A673 (cell line): ENCODE measurements at places on chromosomes 1 and 21. TPM values are rescaled to one million over a fixed set of nuclear protein-coding genes. Genes with fewer than 3 reads are reported as not detected.

DNA sequence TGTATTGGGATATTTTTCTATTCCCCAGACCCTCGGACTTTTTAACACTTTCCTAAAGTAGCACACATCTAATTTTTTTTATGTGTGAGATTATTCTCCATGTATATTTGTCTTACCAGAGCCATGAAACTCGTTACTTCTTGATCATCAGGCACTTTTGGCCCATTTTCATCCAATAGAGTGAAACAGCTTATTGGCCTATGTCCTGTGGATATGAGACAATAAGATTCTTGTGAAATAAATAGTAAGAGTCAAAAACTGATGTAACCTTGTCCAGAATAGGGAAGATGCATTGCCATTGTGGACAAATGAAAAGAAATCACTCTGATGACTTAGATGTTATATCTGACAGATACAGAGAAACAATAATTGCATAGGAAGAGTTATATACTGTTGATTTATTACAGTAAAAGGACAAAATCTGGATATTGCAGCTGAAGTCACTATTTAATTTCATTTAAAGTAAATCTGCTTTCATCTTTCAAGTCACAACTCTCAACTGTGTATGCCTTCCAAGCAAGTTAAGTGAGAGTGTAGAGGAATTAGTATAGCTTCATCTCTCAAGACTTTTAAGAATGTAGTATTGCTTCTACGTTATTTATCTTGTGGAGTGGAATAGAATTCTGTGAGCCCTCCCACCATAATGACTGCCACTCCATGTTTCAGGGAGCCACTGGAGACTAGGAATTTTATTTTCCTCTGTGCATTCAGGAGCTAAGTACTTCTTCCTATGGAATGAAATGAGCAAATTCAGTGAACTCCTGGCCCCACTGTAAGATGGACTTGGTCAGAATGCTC, 86.9 kb downstream of the ADAMTS1 start:
- DNase-seq: no peak

DNA sequence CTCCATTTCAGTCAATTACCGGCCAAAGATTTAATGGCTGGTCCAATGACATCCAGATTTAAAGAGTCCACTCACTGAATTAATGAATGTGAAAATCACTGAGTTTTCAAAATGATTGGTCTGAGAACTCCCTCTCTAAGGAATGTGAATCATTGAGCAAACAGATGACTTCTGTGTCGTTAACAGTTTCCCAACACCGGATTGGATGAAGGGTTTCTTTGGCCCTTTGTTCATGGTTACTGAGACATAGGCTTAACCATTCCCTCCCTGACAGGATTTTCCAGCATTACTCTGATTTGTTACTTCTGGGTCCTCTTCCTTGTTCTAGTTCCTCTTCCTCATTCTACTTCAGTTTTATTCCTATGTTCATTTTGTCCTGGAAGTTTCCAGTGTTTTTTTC, 1.5 kb upstream of the CLDN17 start:
- DNase-seq: no peak

GRCh38 chr1:241086686-241087085, 270.3 kb downstream of the RGS7 start:
- DNase-seq: no peak

DNA sequence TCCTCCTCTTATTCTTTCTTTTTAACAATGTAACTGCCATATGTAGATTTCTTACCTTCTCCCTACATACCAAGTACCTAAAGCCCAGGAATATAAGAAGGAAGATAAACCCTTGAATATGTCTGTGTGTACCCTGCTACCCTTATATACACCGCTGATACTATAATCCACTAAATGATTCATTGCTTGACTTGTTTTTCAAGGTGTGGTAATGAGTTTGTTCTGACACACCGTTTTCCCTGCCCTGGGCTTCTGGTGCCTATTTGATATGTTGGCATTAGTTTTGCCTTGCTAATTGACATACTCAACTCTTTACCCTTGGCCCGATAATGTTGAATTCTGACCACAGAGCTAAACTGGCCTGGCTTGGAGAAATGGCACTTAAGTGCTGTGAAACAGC, 64.3 kb downstream of the IL23R start:
- DNase-seq: no peak

GRCh38 chr1:40001456-40001855, 39.1 kb upstream of the CAP1 start:
- no peak for DNase-seq

- DNase-seq: no peak
These were observed 18.6 kb upstream of the YTHDF2 start for GRCh38 chr1:28718166-28718565.

AMPD1 gene
- total RNA-seq: 0.19 and 0.37 TPM in 2 replicates

- DNase-seq: no peak
These were observed 466.1 kb downstream of the MATN1 start for GRCh38 chr1:30257322-30257721.

BMP8A gene
- total RNA-seq: not detected in 2 replicates

DNA sequence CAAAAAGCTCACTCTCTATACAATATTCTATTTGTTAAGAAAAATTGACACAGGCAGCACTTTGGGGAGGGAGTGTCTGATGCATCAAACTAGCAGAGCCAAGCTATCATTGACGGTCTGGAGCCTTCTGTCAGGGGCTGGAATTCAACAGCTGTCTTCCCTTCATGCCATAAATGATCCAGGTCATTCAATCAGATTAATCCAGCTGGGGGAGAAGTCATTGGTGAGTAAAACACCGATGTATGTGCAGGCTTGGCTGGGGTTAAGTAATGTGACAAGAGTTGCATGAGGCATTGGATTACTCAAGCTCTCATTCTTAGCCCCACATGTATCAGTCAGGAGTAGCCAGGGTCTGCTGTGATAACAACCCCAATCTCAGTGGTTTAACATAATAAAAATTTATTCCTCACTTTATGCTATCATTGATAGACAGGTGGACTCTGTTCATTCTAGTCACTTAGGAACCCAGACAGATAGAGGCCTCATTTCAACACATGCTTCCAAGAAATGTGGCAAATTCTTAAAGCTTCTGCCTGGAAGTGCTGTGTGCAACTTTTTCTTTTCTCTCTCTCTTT, 118.1 kb upstream of the GADD45A start:
- no peak for DNase-seq

GRCh38 chr1:209598227-209598626, 14.7 kb downstream of the CAMK1G start:
- no peak for DNase-seq

DNA sequence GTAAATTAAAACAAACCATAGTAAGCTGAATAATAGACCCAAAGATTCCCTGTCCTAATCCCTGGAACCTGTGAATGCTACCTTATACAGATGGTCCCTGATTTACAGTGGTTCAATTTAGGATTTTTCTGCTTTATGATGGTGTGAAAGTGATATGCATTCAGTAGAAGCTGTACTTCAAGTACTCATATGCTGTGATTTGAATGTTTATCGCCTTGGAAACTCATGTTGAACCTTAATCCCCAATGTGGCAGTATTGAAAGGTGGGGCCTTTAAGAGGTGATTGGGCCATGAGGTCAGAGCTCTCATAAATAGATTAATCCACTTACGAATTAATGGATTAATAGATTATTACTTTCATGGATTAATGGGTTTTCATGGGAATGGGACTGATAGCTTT, 10.6 kb upstream of the RRP15 start:
- no peak for DNase-seq

- DNase-seq: peak; percentile 43
These were observed 85.9 kb downstream of the TM2D1 start for GRCh38 chr1:61638911-61639605.

TRABD2B gene
- not detected in 2 replicates for total RNA-seq

OR2T33 gene
- total RNA-seq: not detected in 2 replicates

- no peak for DNase-seq
These were observed 1097.5 kb upstream of the TMPRSS15 start for GRCh38 chr21:19501115-19501514.

ITLN2 gene
- not detected in 2 replicates for total RNA-seq

- DNase-seq: no peak
These were observed 82.9 kb downstream of the PCBP3 start for GRCh38 chr21:45726438-45726837.

- no peak for DNase-seq
These were observed 10.0 kb upstream of the DNMT3L start for GRCh38 chr21:44271558-44272283.

PEAR1 gene
- 0.35 and 0.52 TPM in 2 replicates for total RNA-seq

- DNase-seq: no peak
These were observed 26.8 kb upstream of the TMPRSS15 start for GRCh38 chr21:18430341-18430740.
